ENCODE measurements at places on chromosomes 6 and 20.

DNA sequence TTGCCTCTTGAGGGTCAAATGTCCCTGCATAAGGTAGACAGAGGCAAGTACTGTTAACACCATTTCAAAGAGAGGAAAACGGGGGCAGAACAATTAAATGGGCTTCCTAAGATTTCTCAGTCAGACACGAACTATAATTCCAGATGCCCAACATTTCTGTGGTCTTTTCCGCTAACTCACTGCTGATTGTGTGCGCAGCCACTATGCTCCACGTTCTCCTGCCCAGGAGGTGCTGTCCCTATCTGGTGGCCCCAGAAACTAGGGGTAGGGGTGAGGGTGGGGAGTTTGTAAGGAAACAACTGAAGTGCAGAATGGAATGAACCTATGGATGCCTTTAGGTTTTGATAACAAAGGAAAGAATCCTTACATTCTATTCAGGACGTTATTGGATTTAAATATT is 86.1 kb upstream of the BACH2 start:
- no peak for DNase-seq

DNA sequence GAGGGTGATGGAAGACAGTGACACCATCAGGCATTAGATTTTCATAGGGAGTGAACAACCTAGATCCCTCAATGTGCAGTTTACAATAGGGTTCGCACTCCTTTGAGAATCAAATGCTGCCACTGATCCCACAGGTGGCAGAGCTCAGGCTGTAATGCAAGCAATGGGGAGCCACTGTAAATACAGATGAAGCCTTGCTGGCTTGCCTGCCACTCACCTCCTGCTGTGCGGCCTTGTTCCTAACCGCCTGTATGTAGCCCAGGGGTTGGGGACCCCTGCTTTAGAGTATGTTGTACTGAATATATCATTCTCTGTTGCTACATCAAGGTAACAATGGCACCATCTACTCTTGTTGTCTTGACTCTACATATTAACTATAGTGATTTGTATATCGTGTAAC is 37.1 kb downstream of the TPD52L1 start:
- DNase-seq: no peak

DNA sequence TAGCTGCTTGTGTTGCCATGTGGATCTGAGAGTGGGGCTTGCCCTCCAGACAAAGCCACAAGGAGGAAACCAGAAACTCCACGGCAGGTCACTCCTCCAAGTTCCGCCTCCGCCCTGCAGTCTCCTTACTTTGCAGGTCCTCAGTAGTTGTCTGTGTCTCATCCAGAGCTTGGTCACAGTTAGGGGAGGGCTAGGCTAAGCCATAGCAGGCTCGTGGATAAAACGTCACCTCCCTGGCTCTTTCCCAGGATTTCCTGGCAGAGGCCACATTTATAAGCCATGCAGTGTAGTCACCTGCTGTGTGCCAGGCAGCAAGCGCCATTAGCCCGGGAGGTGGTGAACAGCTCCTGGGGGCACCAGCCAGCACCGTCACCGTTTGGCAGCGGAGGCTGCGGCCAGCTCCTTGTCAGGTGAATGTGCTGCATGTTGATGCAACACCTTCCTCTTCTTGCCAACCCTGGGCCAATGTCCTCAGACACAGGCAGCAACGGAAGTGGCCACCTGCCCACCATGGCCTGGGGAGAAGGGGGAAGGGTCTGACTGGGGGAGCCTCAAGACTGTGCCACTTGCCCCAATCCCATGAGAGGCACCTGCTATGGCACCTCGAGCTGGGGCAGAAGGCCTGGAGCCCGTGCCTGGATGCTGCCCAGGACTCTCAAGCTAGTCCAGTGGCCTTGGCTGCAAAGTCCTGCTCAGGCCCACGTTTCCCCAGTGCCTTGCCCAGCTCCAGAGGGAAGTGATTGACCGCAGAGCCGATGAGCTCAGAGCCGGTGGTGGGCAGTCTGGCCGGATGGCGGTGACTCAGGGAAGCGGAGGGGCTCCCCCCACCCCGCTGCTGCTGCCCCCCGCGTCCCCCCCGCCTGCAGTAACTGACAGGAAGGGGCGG is 39.0 kb upstream of the SLCO4A1 start:
- no peak for DNase-seq

DNA sequence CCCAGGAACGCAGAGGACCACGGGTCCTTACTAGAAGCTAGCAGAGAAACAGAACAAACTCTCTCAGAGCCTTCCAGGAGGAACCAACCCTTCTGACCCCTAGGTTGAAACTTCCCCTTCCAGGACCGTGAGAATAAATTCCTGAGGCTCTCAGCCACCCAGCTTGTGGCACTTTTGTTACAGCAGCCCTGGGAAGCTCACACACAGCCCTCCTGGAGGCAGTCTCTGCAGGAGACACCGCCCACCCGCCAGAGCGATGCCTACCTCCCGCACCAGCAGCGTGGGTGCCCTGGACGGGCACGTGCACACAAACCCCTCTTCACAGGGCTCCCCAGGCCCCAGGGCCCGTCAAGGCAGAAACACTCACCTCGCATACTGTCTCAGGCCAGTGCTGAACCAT is 4.2 kb downstream of the RNASET2 start:
- no peak for DNase-seq

DNA sequence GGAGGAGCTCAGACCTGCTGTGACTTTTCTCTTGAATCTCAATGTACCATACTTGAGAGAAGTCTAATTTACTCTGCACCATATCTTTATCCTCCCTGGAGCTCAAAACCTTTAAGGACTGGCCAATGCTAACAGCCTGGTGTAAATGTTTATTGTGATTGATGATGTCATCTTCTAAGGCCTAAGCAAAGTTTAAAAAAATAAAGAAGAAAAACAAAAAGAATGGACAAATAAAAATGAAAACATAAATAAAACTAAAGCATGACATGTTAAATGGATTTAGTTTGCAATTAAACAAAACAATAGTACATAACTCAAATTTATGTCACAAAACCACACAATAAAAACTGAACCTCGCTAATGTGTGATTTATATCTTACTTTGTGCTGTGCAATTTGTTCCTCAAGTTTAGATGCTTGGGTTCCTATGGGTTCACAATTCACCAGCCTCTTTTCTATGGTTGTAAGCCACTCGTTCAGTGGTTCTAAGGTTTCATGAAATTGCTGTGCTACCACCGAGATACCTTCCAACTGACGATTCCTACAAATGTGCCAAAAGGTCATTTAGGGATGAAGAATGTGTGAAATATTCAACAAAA is 113.0 kb downstream of the DST start:
- DNase-seq: no peak

GRCh38 chr6:4287811-4288244 is 152.5 kb upstream of the ECI2 start:
- no peak for DNase-seq
